ENCODE measurements at places on chromosomes 7 and 10.

GRCh38 chr7:35658606-35659201 lies 36.2 kb downstream of the HERPUD2 start:
- no peak for DNase-seq

- DNase-seq, result no peak
Measured at GRCh38 chr7:80900583-80901576, 18.0 kb downstream of the SEMA3C start.

DNA sequence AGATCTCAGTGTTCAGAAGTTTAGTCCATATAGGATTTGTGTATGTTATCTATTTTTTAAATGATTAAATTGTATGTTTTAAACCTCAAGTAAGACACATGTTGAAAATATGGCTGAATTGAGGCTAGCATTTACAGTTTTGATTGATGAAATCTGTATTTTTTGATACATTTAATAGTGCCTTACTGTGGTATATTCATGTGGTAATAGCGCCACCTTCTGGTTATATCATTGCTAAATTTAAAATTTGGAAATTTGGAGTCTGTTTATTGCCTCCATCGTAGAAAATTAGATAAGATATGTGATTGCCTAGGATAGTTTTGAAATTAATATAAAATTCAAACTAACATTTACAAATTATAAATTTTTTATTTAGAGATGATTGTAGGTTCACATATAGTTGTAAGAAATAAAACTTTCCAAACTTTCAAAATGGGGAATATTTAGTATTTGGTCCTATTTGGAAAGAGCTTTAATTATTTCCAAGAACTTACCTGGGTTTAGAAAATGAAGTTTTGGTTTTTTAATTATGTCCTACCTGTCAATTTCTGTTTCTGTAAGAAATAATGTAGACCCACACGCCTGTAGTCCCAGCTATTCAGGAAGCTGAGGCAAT lies 19.1 kb upstream of the ARMS2 start:
- DNase-seq, result no peak

GRCh38 chr10:114316744-114317143 lies 77.7 kb downstream of the VWA2 start:
- no peak for DNase-seq

GRCh38 chr10:69749178-69750010 lies 52.3 kb upstream of the COL13A1 start:
- no peak for DNase-seq

GRCh38 chr10:131681122-131681521 lies 219.7 kb upstream of the PPP2R2D start:
- DNase-seq, result no peak

GRCh38 chr7:155804897-155805825 lies 7.1 kb downstream of the SHH start:
- DNase-seq, result no peak

DNA sequence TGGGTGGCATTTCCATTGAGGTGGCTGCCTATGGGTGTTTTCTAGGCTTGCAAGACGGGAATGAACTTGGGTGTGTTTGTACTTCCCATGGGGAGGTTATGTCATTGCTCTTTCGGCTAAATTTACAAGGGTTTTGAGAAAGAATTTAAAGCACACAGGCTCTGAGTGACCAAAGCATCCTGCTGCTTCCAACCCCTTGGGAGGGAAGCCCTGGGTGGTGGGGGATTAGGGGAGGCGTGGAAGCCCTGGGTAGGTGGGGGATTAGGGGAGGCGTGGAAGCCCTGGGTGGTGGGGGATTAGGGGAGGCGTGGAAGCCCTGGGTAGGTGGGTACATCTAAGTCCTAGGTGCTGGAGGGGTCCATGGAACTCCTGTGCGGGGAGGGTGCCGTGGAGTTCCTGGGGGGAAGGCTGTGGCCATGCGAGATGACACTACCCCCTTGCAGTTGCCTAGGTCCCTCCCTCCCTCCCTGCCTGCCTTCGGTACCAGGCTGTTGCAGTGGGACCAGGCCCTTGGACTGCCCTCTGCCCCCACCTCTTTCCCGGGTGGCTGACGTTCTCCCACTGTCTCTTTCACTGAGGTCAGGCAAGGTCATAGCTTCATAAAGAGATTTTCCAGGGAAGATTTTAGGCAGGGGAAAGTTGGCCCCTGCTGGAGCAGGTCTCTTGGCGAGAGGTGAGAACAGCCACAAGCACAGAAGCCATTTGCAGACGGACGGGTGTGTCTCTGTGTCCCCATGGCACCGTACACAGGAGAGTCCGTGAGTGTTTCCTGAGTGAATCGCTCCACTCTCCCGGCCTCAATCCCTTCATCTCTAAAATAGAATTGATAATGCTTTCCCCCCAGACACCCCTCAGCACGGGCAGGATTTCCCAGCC lies 19.5 kb downstream of the PRF1 start:
- DNase-seq, result no peak

- no peak for DNase-seq
Measured at GRCh38 chr7:4661871-4662270, 20.2 kb upstream of the FOXK1 start.

DNA sequence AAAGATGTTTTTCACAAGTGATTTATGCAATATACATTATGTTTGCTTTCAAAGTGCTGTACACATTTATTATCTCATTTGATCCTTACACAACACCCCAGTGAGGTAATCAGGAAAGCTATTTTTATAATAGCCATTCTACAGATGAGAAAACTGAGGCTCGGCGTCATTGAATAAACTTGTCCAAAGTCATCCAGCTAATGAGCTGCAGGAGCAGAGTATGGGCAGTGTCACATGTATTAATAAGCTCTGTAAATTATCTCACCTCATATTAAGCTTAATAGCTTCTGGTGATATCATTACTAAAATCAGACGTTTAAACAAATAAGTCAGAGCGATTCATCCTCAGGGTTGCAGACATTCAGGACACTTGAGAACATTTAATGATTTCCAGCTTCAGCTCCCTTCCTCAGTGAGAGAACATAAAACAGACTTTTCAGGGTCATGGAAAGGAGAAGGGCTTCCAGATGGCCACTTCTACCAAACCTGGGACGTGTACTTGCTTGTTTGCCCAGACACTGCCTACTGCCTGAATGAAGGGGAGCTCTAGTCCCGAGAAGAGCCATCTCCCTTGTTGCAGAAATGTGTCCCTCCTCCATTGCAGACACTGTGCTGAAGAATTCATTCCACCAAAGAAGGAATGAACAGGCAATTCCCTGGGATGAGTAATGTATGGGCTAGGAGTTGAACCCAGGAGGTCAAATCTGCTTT lies 20.5 kb upstream of the FZD1 start:
- no peak for DNase-seq

DNA sequence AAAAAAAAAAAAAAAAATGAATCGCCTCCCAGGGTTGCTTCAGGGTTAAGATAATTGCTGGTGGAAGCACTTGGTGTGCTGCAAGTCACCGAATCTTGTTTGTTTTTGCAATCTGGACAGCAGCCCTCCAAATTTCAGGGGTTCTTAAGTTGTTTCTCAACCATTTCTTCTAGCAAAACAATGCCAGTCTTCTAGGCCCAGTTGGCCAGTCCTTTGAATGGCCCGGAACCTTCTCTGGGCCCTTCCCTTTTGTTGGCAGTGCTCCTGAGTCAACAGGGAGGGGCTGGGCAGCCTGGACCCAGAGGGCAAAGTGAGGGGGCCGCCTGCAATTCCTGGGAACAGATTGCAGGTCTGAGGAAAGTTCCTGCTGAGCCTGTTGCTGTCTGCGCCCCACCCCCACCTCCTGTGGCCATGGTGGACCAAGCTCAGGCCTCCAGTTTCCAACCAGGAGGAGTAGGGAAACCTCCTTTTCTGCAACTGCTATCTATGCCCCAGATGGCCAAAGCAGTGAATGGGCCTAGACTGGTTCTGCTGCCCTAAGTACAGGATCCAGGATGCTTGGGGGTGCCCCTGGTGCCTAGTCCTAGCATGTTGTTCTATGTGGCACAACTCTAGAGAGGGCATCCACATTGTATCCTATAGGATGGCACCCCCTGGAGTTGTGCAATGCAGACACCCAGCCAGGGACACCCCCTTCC lies 31.4 kb upstream of the PDCD4 start:
- DNase-seq, result no peak

Measured in stimulated activated CD8-positive, alpha-beta memory T cell treated with anti-CD3 and anti-CD28 coated beads, Interleukin-2, amount 100 ng/mL, for 1 hour (primary cell).